ENCODE measurements at places on chromosomes 12 and 14.

- DNase-seq: no peak
Measured at GRCh38 chr12:68766646-68767045, 20.7 kb downstream of the SLC35E3 start.

DNA sequence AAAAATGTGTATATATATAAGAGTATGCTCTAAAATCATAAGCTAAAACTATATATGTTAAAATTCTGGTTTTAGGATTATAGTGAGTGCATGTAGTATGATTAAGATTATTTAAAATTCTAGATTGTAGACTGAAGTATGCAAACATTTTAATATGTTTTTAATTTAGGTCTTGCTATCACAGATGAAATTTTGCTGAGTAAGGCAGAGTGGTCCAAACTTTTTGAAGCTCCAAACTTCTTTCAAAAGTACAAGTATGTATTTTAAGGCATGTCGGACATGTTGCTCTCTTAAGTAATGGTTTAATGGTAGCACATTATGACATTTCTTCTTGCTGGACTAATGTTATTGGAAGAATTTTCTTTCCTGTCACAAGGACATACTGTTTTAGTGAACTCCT, 34.6 kb downstream of the PAPOLA start:
- no peak for DNase-seq

GRCh38 chr12:123949770-123950165, 22.9 kb downstream of the CCDC92 start:
- no peak for DNase-seq

GRCh38 chr14:33309106-33309505, 370.4 kb downstream of the NPAS3 start:
- no peak for DNase-seq

DNA sequence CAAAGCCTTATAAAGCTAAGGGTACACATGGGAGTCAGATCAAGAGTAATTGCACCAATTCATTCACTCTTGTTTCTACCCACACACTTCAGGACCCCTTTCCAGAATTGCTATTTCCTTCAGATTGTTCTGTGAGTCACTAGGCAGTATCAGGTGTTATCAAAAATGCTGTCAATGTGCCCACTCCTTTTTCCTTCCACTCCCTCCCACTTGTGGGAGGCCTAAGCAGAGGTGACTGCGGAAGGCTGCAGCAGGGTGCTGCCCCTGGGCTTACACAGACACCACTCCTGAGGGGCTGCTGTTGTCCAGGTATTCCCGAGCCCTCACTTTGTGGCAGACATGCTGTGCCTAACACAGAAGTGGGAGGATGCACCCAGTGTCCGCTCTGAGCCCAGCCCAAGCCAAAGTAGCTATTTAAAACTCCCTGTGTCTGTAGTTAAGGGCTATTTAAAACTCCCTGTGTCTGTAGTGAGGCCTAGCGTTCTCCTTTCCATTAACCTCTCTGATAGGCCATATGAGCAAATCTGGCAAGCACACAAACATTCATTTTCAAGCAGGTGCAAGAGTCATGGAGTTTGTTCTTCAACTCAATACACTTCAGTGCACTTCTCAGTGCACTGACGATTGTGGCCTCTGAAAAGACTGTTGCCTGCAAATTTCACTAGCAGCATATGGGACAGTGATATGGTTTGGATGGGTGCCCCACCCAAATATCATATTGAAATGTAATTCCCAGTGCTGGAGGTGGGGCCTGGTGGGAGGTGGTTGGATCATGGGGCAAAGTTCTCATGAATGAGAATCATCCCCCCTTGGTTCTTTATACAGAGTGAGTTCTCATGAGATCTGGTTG, 117.8 kb downstream of the PHLDA1 start:
- DNase-seq: peak; percentile 16
